ENCODE measurements at places on chromosomes 3 and 15. TPM values are rescaled to one million over a fixed set of nuclear protein-coding genes. Genes with fewer than 3 reads are reported as not detected.

MUC4 gene
- 1.1 TPM for total RNA-seq

EOMES gene
- 1.2 TPM for total RNA-seq

SCAANT1 gene
- total RNA-seq, result not detected

GRCh38 chr15:69834761-69835160 lies 263.0 kb downstream of the TLE3 start:
- DNase-seq, result no peak

- DNase-seq, result no peak
Measured at GRCh38 chr3:169931747-169932520, 20.6 kb downstream of the SAMD7 start.
